Jurkat, Clone E6-1 (cell line): ENCODE measurements at places on chromosomes 13 and 19.

- DNase-seq = no peak
Measured at GRCh38 chr19:37511821-37512220, 5.1 kb downstream of the ZNF793 start.

- DNase-seq = no peak
Measured at GRCh38 chr13:32039056-32039455, 7.5 kb downstream of the FRY start.

DNA sequence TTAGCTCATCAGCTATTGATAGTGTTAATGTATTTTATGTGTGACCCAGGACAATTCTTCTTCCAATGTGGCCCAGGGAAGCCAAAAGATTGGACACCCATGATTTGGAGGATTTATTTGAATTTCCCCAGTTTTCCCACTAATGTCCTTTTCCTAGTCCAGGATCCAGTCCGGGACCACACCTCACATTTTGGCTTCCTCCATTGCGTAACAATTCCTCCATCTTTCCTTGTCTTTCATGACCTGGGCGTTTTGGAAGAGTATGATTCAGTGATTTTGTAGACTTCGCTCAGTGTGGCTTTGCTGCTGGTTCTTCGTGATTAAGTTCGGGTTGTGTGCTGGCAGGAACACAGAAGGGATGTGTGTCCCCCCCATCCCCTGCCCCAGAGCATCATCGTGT, 3.3 kb upstream of the ATP4A start:
- no peak for DNase-seq

- no peak for DNase-seq
Measured at GRCh38 chr13:41837629-41838028, 123.3 kb downstream of the VWA8 start.

DNA sequence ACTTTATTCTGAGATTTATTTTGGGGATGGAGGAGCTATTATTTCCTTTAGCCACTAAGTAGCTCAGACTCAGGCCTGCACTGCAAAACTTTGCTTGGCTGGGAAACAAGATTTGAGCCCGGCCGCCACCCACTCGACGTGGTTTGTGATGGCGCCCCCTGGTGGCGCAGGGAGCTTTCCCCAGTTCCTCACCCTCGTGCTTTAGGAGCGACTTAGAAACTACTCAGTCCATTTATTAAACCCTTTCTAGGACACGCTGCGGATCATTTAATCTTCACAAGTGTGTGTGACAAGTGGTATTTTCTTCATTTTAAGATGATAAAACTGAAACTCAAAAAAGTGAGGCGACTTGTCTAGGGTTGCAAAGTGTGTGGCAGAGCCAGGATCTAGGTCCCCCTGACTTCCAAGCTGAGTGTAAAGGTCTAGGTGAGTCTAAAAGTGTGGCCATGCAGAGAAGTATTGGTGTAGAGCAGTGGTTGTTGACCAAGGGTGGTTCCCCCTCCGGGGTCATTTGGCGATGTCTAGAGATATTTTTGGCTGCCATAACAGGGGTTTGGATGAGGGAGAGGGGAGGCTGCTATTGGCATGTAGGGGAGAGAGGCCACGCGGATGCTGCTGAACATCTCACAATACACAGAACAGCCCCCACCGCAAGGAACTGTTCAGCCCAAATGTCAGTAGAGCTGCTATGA, 2.2 kb downstream of the CXCL17 start:
- peak; percentile 62 for DNase-seq

GRCh38 chr19:57803594-57804325, 11.0 kb downstream of the ZNF552 start:
- no peak for DNase-seq

DNA sequence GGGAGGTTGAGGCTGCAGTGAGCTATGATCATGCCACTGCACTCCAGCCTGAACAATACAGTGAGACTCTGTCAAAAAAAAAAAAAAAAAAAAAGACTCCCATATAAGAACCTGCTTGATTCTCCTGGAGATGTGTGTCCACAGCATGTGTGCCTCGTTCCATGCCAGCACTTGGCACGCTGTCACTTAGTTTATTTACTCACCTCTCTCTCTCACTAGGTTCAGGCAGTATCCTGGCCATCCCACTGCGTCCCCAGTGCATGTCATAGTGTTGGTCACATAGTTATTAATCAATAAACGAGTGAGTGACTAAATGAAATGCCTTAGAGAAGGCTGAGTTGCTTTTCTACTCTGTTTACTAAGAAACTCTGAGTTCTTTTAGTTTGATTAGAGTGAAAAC, 79.1 kb upstream of the GPR12 start:
- DNase-seq = no peak

DNA sequence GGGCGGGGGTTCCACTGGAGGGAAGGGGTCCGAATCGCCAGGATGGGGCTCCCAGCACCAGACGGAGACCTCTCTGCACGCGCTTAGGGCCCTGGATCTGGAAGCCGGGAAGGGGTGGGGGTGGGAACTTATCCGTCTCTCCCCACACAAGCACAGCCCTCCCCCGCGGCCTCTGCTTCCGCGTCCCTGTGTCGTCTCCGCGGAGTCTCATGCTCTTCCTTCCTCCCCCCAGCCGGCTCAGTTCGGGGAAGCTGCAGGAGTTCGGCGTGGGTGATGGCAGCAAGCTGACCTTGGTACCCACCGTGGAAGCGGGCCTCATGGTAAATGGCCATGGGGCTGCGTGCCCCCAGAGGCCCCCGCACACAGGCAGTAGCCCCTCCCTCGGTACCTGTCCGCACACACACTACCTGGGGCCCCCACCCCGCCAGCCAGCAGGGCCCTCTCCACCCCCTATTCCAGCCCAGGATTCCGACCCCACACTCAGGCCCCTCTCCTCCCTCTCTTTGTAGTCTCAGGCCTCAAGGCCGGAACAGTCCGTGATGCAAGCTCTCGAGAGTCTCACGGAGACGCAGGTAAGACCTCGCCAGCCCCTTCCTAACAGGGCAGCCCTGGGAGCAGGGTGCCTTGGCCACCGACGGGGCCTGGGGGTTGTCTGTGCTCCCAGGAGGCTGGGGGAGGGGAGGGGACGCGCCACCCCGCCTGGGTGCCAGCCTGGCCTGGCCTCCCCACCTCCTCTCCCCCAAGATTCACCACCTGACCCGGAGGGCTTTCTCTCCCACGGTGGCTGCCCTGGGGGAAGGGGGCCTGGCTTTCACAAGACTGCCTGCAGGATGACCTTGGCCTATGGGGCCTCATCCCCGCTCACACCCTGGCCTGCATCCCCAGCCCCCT, 3.2 kb downstream of the MIDN start:
- DNase-seq = peak; percentile 68

DNA sequence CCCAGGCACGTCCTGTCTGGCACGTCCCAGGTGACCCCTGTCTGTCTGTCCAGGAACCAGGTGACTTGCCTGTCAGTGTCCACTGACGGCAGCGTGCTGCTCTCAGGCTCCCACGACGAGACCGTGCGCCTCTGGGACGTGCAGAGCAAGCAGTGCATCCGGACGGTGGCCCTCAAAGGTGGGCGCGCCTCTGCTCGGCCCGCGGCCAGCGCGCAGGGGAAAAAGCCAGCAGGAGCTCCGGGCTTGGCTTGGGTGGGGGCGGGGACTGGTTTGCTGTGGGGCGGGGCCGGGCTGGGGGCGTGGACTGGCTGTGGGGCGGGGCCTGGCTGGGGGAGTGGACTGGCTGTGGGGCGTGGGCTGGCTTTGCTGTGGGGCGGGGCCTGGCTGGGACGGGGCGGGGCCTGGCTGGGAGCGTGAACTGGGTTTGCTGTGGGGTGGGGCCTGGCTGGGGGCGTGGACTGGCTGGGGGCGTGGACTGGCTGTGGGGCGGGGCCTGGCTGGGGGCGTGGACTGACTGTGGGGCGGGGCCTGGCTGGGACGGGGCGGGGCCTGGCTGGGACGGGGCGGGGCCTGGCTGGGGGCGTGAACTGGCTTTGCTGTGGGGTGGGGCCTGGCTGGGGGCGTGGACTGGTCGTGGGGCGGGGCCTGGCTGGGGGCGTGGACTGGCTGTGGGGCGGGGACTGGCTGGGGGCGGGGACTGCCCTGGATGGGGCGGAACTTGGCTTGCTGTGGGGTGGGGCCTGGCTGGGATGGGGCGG, 7.2 kb downstream of the WDR18 start:
- DNase-seq = no peak

DNA sequence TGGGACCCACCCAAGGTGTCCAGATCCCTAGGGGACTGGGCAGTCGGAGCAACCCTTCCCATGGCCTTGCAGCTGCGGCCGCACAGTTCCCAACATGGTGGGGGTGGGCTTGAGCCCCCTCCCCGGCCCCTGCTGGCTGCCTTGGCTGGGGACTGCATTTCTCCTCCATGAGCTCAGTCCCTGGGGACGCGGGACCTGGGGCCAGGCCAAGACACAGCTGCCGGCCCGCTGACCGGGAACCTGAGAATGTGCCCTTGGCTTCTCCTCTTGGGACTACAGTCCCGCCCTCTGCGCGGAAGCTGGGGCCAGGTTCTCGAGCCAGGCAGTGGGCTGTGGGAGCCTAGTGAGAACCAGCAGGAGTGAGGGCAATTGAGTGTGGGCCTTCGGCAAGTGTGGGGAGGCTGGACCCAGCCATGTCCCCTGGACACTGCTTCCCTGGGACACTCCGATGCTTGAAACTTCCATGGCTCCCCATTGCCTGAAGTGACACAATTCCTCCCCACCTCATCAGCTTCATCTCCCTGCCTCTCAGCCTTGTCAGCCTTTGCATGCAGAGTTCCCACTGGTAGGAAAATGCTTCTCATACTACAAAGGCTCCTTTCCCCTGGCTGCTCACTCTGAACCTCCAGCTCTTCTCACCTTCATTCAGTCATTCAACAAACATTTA, 13.1 kb upstream of the NOTCH3 start:
- DNase-seq = no peak

- DNase-seq = no peak
Measured at GRCh38 chr19:15201374-15202023, 704 bp upstream of the NOTCH3 start.

DNA sequence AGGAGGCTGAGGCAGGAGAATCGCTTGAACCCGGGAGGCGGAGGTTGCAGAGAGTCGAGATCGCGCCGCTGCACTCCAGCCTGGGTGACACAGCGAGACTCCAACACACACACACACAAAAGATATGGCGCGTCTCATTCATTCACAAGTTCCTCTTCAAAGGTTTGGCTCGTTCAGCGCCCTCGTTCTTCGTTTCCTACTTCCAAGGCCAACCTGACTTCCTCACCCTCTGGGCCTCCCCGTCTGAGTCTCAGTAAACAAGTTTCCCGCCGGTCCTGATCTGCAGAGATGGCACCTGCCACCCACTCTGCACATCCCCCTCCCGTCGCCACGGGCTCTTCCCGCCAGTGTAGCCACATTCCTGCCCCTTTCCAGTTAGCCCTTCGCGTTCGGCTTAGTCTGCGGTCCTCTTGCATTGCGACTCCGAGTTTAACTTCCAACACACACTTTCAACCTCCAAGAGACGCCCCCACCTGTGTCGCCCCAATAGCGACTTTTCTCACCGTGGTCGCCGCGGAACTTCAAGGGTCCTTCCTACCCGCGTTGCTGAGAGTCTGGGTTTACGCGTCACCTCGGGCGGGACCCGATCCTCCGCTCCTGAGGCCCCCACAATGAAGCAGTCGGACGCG, 1.3 kb upstream of the BSG start:
- DNase-seq = peak; percentile 79

- no peak for DNase-seq
Measured at GRCh38 chr13:95341441-95341840, 40.2 kb upstream of the ABCC4 start.

DNA sequence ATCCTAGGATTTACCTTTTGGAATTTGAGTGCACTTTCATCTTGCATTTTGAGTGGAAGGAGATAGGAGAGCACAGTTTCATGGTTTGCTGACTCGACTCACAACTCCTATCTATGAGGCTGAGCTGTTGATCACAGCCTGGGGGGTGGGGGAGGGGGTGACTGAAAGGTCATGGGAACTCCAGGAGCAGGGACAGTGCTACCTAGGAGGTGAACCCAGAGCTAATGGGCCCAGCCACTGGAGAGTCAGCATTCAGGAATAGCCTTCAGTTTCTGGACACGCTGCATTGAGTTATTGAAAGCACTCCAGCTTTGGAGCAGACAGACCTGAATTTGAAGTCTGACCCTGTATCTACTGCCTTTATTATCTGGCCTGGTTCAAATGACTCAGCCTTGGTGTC, 339.9 kb downstream of the SLC7A1 start:
- DNase-seq = no peak

DNA sequence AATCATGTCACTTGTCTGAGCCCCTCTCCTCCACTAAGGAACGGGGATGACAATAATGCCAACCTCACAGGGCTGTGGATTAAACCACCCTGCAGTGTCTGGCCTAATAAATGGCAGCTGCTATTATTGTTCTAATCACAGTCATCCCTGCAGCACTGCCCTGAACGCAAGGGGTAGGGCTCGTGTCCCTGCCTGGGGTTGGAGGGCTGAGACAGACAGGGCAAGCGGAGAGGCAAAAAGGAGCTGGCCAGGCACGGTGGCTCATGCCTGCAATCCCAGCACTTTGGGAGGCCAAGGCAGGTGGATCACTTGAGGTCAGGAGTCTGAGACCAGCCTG, 10.2 kb upstream of the KPTN start:
- no peak for DNase-seq

DNA sequence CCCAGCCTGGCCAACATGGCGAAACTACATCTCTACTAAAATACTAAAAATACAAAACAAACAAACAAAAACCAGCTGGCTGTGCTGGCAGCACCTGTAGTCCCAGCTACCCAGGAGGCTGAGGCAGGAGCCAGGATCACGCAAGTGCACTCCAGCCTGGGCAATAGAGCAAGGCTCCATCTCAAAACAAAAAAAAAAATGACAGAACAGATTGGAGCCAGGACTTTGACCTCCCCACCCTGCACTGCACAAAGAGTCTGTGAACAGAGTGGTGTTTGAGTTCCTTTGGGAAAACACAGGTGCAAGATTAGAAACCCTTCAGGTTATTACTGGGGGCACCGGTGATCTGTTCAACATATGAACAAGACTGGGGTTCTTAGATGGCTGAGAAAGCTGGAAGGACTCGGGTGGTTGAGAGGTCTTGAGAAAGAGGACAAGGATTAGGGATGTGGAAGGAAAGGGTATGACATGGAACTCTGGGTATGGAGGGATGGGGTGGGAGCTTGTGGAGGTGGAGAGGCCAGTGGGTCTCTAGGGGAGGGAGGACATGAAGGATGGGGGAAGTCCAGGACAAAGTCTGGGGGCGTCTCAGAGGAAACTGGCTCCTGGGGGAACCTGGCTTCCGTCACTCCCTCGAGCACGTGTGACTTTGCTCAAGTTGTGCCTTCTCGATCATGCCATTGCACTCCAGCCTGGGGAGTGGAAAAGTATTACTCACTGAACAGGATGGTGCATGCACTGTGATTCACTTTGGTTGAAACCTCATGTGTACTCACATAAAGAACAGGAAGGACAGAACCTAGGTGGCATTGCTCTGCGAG, 25.9 kb downstream of the RCN3 start:
- DNase-seq = no peak

DNA sequence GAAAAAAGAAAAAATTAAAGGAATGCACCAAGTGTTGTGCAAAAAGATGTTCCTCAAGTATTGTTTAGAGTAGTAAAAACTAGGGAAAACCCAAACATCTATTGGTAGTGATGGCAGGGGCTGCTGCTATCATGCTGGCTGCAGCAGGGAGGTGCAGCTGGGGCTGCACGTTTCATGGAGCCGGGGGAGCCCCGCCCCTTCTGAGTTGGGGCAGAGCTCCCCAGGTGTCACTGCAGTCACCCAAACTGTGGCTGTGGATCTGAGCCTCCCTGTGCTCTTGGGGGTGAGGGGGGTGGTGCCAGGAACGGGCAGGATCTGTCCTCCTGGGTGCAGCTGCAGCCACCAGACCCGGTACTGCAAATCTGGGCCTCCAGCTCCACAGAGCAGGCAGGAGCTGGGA, 11.5 kb upstream of the UBE2S start:
- peak; percentile 38 for DNase-seq

- no peak for DNase-seq
Measured at GRCh38 chr13:114048443-114048842, 74.6 kb upstream of the C13orf46 start.
